NCI-H510A treated with DMSO at 0.1 percent for 48 hours (cell line): ENCODE measurements at places on chromosomes 12 and 14.
A peak's percentile ranks its signal among the peaks of the same experiment; 100 is the strongest.

- no peak for DNase-seq
These were observed 234.9 kb downstream of the FLRT2 start for GRCh38 chr14:85764822-85765221.

DNA sequence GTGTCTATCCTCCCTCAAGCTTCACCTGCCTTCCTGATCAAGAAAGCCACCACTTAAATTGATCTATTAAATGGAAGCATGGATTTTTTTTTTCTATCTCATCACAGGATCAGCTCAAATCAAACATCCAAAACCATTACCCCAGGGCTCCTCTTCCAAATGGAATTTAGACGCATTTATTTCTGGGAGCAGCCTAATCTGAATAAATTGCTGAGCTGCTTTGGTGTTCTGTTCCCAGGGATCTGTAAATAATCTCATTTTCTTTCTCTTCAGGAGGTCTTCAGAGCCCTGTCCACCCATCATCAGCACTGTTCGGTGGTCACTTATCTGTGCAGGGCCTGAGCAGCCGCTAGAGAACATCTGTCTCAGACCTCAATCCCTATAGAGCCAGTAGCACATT lies 695.4 kb upstream of the TMEM132C start:
- DNase-seq = no peak

DNA sequence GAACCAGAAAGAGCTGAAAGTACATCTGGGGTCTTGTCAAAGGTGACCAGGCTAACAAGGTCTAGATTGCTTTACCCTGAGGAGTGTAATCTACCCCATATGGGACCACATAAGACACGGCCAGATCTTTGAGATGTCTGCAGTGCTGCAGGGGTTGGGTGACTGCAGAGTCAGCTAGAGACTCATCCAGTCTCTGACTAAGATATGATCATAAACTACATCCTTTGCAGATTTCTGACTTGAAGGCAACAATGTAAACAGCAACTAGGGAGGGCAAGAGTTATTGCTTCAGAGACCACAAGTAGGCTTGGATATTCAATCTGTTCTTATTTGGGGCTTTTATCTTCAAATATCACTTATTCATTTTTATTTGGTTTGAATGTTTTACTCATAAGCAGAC lies 1080.5 kb upstream of the FOXG1 start:
- DNase-seq = no peak

- DNase-seq = no peak
These were observed 88.3 kb downstream of the STON2 start for GRCh38 chr14:81311778-81312177.

- no peak for DNase-seq
These were observed 1.4 kb downstream of the ACAD10 start for GRCh38 chr12:111687255-111687654.

- DNase-seq = no peak
These were observed 19.6 kb downstream of the PELI2 start for GRCh38 chr14:56137849-56138248.

GRCh38 chr12:41162461-41162860 lies 25.7 kb upstream of the PDZRN4 start:
- no peak for DNase-seq

DNA sequence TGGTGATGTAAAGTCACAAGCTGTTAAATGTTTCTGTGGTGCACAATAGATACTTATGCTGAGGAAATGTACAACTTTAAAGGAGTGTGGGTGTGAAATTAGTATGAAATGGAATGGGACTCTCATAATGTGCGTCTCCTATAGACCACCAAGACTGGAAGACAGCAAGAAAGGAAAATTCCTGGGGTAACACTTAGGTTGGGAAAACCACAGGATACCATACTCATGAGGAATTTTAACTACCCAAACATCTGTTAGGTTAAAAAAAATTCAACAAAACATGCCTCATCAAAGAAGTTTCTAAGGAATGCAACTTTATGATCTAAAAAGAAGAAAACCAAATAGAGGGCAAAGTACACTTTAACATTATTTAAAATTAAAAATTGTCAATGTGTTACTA lies 113.7 kb upstream of the MYF6 start:
- no peak for DNase-seq

DNA sequence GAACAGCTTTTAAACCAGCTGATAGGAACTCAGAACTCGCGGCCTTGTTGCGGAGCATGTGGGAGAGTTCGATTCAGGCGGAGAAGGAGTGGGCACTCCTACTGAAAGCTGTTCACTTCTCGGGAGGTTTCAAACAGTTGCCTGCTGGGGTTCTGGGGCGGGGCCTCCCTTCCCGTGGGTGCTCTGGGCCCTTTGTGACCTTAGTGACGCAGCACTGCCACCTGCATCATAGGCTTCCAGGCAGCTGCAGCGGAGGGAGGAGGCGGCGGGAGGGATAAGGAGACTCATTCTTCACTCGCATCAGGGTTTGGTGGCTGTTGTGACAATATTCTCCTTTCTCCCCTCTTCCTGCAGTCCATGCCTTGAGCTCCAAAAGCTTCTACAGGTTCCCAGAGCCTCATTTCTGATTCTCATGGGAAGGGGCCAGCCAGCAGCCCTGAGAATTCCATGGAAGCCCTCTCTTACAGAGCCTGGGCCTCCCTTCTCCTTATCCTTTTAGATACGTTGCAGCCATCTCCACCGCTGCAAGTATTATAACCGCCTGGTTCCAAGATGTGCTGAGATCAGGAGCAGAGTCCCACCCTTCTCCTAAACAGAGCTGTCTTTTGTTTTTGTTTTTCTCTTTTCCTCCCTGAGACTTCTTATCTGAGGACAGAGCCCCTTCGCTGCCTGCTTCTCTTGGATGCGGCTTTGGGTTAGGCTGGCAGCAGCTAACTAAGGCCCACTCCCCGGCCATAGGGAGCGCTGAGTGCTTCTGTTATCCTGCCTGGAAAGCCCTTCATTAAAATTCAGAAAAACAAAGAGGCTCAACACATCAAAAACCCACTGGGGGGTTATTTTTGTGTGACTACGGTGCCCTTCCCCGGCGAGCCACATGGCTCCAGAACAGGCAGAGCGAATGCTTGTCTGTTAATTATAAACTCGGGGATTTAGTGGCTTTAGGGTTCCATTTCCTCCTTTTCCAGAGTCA lies 67.6 kb upstream of the GPATCH2L start:
- no peak for DNase-seq

DNA sequence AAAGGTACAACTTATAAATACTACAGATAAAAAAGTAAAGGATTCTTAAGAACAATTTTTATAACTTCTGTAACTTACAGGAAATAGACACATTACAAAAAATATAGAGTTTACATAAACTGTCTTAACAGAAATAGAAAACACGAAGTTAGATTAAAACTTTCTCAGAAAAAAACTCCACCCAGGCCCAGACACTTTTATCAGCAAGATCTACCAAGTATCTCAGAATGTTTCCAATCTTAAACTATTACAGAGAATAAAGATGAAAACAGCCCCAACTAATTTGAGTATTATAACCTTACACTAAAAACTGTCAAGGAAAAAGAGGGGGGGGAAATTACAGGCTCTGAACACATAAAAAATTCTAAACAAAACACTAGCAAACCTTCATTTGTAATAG lies 8.2 kb downstream of the ZFC3H1 start:
- no peak for DNase-seq

GRCh38 chr14:88079624-88080023 lies 74.7 kb downstream of the GPR65 start:
- DNase-seq = no peak

DNA sequence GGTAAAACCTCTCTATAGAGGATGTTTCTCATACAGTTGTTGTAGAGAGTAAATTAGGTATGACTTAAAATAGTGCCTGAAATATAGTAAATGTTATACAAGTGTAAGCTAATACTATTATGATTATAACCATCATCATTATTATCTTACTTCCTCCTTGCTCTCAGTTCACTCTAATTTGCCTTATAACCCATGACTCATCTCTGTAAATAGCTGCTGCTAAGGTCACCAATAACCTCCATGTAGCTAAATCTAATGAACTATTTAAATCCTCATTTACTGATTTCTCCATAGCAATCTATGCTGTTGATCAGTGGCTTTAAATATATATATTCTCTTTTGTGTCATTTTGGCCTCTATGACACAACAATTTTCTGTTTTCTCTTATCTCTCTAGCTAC lies 109.6 kb downstream of the RMST start:
- no peak for DNase-seq

GRCh38 chr12:46830731-46831334 lies 5.0 kb upstream of the SLC38A4 start:
- peak; percentile 47 for DNase-seq

GRCh38 chr12:124613151-124613585 lies 45.8 kb upstream of the NCOR2 start:
- DNase-seq = no peak

DNA sequence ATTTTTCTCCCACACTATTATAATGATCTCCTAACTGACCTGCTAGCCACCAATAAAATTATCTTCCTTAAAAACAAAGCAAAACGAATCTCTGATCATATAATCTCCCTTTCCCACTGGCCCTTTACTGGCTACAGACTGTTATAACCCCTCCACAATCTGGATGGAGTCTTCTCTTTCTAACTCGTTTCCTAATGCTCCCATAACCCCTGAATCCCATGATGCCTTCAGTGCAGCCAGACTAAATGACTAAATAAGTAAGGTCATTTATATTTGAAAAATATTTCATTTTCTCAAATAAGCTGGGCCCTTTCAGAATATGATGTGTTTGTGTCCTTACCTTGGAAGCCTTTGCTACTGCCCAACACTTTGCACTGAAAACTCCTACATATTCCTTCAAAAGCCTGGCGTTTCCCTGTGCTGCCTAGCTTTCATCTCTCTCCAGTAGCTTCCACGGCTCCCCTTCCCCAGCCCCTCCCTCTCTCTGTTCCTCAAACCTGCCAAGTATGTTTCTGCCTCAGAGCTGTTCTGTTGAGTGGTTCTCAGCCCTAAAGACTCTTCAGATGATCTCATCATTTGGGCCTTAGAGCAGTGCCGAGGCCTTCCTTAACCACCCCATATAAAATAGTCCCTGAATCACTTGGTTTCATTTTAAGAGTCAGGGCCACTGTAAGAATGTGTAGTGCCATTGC lies 91.7 kb downstream of the MYRFL start:
- peak; percentile 55 for DNase-seq

- no peak for DNase-seq
These were observed 155.8 kb downstream of the NELL2 start for GRCh38 chr12:44720265-44720664.

DNA sequence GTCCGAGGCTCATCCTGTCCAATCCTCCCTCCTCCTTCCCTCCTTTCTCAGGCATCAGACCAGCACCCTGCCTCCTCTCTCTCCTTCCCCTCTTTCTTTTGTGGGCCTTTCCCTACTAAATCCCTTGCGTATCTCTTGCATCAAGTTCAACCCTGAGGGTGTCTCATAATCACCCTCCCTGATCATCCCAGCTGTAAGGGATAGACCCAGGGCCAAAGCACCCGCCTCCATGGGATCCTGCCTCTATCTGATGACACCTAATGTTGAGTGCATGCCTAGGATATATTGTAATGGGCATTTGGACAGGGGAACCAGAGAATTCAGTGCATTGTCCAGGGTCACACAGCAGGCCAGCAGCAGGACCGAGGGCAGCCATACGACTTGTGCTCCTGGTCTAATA lies 84.9 kb downstream of the PHETA1 start:
- no peak for DNase-seq

- no peak for DNase-seq
These were observed 4.5 kb downstream of the RPH3A start for GRCh38 chr12:112796067-112796466.

GRCh38 chr12:65628061-65628460 lies 196.2 kb upstream of the HMGA2 start:
- no peak for DNase-seq

DNA sequence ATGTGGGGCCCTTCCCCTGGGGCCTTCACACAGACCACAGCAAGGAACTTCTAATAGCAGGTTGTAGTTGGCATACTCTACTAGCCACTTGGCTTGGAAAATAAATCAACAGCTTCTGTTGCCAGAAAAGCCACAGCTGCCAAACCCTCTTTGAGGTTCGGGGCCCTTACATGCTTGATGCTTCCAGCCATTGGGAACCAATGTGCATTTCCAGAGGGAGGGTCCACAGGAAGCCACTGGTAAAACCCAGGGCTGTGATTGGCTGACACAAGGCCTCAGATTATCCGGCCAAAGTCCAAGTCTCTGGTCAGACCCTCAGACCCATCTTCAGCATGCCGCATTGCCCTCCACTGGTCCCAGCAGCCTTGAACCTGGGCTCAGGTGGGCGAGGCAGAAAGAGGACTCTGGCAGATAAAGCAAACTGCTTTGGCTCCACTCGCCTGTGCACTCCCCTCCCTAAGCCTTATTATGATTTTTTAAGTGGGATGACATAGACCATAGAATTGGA lies 214.4 kb downstream of the BCL11B start:
- no peak for DNase-seq

DNA sequence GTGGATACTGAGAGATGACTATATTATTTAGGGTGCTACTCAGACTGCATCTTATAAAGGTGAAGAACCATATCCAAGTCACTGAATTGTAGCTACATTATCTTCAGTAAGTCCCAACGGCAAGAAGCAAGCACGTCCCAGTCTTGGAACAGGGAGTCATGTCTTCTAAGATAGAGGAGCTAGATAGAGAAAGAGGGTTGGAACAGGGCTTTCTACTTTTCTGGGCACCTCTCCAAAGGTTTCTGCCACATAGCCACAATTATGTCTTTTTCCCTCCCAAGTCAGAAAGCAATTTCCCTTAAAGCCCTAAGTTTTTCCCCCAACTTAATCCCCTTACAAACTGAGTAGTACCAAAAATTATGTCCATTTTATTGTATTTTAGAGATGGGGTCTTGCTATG lies 22.4 kb downstream of the MAPK1IP1L start:
- no peak for DNase-seq

- DNase-seq = no peak
These were observed 95.6 kb upstream of the SLC38A2 start for GRCh38 chr12:46468160-46468559.

GRCh38 chr12:82866227-82866775 lies 179.6 kb downstream of the TMTC2 start:
- DNase-seq = no peak

DNA sequence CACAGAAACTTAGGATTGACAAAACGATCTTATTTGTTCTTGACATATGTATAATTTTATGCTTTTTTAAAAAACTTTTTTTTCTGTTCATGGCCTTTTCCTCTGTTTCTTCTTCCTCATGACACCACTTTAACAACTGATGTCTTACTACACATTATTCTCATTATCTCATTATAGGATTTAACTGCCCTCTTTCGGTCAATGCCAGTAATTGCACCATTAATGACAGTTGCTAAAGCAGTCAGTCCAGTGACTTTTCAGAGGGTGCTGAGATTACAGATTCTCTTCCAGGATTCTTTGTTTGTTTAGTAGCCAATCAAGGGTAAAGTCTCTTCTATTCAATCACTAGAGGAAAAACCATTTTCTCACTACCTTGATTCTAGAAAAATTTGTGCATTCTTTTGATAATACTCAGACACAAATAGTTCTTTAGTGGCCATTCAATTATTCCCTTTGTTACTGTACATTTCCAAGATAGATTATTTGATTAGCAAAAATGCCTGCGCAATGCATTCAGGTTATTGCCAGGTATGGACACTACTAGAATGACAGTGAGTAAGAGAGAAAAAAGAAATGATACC lies 50.1 kb downstream of the KLRG1 start:
- DNase-seq = peak; percentile 55

GRCh38 chr12:105832806-105833205 lies 305.9 kb downstream of the NUAK1 start:
- DNase-seq = no peak

- DNase-seq = peak; percentile 12
These were observed 276.3 kb upstream of the FAR2 start for GRCh38 chr12:28872654-28873268.
